Progenitor cell of endocrine pancreas (in vitro differentiated cells): ENCODE measurements at places on chromosomes 6 and 20.

GRCh38 chr20:10675450-10675848 is 1.6 kb upstream of the JAG1 start:
- DNase-seq: no peak

GRCh38 chr6:168247443-168248147 is 72.0 kb downstream of the DACT2 start:
- DNase-seq: no peak

- no peak for DNase-seq
These were observed 101.4 kb downstream of the SLX4IP start for GRCh38 chr20:10536531-10536930.

- no peak for DNase-seq
These were observed 56.2 kb upstream of the KLHL31 start for GRCh38 chr6:53721766-53722165.

DNA sequence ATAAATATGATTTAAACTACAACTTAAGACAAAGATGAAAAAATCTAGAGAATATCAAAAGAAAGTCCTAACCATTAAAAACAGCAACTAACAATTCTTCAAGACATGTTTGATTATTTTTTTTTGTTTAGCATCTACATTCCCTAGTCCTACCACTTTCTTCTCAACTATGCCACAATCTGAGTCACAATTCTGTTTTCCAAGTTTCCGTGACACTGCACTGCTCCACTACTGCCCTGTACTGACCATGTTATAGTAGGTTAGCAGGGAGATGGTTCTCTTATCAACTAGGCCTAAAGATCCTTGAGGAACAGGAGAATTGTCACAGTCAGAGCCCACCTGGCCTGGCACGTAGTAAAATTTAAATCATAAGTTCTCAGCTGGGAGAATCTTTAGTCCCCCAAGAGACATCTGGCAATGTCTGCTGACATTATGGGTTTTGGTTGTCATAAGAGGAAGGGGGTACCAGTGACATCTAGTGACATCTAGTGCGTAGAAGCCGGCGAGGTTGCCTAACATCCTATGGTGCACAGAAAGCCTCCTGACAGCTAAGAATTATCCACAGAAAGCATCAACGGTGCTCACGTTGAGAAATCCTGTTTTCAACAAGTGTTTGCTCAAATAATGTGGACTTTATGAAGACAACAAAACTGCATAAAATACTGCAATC is 100.5 kb downstream of the PDE10A start:
- DNase-seq: no peak

- no peak for DNase-seq
These were observed 142.1 kb downstream of the TAF4 start for GRCh38 chr20:61923371-61924166.

DNA sequence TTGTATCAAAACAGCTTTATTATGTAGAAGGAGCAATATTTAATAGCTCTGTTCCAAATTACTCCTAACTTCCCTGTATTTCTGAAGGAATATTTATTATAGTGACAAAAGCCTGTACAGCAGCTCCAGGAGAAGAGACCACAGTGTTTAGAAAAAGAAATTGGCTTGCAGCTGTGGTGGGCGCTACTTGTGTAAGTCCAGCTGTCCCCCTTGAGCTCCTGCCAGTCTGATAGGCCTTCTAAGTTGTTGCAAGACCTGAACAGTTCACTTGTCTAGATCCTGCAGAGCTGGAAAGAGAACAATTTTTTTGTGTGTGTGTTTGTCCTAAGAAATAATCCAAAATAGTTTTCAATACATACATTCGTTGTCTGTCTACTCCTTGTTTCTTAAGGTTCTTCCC is 86.6 kb downstream of the JARID2 start:
- DNase-seq: no peak

DNA sequence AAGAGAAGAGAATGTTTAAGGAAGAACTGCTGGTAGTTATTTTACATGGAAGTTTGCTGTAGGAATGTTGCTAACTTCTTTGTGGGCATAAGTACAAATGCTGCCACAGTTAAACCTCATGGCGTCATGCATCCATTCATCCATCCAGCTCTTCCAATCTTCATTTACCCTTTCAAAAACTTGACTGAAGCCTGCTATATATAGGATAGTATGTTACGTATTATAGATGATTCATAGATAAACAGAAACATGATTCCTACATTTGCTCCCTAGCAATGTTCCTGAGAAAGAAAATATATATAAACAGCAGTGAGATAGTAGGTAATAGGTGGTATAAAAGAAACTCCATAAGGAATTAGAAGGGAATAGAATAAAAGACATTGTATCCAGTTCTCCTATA is 93.7 kb downstream of the NDUFAF5 start:
- DNase-seq: no peak

GRCh38 chr6:155452576-155452975 is 3.1 kb downstream of the NOX3 start:
- DNase-seq: no peak

- no peak for DNase-seq
These were observed 538.4 kb upstream of the NOX3 start for GRCh38 chr6:155994086-155994485.

DNA sequence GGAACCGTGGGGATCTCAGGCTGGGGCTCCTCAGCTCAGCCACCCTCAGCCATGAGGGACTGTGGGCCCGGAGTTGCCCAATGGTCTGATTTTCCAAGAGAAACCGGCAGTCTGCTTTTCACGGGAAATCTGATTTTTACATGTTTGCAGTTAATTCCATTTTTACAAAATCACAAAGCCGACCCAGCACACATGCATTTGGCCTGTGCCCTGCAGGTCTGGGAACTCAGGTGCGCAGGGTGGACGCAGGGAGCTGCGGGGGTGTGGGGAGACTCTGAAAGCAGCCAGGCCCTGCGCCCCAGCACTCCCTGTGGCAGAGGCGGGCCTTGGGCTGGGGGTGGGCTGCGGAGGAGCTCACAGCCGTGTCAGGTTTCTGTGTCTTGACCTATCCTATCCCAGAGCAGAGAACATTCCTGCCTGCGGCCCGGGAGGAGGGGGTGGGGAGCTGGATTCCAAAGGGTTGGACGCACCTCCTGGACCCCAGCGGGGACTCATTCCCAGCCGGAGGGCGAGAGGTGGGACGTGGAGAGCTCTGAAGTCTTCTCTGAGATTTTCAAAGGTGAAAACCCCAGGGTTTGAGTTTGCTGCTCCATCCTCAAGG is 60.6 kb downstream of the ADNP start:
- peak; percentile 62 for DNase-seq

GRCh38 chr6:157358287-157358686 is 22.7 kb upstream of the ZDHHC14 start:
- no peak for DNase-seq

- DNase-seq: no peak
These were observed 5.3 kb upstream of the CGA start for GRCh38 chr6:87100216-87100615.

DNA sequence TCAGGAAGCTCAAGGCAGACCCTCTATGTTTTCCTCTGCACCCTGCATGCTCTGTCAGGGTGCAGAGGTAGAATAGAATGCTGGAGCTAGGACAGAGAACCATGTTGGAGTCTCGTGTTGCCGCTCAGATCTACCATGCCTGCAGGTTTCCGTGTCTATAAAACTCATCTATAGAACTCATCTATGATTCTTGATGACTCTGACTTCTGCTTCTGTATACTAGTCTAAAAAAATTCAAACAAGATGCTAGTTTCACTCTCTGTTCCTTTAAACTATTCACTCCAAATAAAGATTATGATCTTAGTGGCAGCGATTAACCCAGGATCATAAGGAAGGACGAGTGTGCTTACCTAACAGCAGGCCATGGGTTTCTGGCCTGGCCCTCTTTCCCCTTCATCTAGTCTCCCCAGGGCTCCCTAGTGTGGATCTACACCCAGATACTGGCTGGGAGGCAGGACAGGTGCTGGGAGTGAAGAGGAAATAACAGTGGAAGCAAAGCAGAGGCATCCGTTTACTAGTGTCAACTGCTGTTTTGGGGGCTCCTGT is 162.7 kb upstream of the SUPT3H start:
- no peak for DNase-seq

DNA sequence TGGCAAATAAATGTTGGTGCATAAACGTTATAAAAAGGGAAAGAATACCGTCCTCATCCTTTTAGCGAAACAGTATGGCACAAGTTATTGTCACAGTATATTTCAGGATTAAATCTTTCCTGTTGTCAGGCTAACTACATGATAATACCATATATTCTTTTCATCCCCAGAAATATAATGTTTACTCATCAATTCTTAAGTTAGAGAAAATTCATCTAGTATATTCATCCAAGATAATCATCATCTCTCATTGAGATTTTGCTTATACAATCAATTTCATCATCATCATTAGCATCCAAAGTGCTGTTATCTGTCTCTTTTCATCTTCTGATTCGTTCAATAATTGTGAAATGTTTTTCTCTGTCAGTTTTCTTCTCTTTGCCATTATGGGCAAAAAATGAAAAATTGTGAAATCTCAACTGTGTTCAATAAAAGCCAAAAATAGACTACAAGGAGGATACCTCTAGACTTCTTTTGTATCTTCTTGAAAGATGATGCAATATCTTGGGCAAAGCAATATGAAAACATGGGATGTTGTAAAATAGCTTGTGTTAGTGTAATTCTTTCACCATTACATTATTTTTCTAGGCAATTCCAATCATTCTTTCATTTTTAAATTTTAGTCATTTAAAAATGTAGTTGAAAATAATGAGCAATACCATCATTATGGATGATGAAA is 2.6 kb downstream of the SPACA1 start:
- no peak for DNase-seq

GRCh38 chr20:64068386-64069208 is 5.6 kb downstream of the TCEA2 start:
- DNase-seq: no peak

GRCh38 chr6:111609028-111609820 is 3.5 kb upstream of the TRAF3IP2 start:
- no peak for DNase-seq

GRCh38 chr6:158762787-158763433 is 56.3 kb downstream of the EZR start:
- no peak for DNase-seq

GRCh38 chr6:44223319-44224028 is at the start of gene SLC29A1:
SLC29A1 (plus strand) TSS chr6:44223595; CDS start chr6:44227314, 3,719 bp downstream.
- DNase-seq: peak; percentile 80

GRCh38 chr20:45860560-45861220 is 3.3 kb downstream of the ZSWIM3 start:
- no peak for DNase-seq

DNA sequence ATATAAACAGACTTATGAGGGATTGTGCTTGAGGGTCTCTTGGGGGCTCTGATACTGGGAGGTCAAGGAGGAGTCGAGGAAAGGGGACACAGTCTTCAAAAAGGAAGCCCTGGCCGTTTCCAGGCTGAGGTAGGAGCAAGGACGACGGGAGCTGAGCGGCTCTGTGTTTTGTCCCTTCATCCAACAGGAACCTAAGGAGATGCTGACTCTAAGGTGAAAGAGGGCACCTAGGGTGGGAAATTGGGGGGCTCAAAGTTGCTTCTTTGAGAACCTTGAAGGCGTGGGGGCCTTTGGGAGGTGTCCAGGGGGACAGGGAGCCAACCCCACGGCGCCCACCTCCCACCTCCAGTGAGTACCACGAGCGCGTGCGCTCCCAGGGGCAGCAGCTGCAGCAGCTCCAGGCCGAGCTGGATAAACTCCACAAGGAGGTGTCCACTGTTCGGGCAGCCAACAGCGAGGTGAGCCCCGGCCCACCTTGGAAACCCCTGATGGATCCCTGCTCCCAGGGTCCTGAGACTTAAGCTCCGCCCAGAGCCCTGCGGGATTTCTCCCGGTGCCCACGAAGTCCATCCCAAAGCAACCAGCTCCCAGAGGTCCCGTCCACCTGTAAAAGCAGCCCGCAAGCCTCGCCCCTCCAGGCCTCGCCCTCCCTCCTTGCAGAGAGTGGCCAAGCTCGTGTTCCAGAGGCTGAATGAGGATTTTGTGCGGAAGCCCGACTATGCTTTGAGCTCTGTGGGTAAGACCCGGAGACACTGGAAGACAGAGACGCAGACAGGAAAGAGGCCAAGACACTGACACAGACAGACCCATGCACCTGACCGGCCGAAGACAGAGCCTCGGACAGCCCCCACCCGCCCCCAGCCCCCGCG is 2.9 kb downstream of the SPAG4 start:
- DNase-seq: no peak

GRCh38 chr20:45523821-45524220 is 8.4 kb upstream of the SPINT3 start:
- DNase-seq: no peak

DNA sequence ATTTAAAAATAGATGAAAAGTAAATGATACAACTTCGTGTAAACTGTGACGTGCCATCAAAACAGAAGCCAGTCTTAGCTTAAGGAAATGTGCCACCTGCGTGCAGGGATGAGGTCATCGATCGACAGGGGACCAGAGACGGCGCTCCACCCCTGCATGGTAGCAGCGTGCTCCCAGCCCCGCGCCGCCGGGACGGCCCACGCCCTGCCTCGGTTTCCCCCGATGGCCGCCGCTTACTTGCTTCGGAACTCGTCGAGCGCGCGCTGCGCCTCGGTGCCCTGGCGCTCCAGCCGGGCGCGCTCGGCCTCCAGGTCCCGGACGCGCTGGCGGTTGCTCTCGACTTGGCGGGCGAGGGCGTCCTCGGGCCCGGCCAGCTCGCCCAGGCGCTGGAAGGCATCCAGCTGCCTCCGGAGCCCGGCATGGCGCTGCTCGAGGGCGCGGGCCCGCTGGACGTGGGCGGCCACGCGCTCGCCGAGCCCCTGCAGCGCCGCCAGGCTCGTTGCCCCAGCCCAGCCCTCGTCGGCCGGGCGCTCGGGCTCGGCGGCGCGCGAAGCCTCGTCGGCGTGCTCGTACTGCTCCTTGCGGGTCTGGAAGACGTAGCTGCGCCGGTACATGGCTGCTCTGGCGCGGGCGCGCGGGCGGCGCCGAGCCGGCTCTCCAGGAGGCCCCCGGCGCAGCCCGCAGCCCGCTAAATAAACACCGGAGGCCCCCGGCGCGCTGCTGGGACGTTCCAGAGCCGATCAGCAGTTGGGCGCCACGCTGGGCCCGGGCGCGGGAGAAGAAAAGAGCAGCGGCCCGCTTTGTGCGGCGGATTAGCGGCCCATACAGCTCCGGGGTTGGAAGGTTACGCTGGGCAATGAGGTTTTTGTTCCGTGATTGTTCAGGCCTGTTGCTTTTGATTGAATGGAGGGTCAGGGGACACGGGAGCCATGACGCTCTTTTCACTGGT is at the start of gene BFSP1:
Gene BFSP1 (minus strand): TSS at position 664 of the 949 bp plus-strand sequence. CDS start 50 bp downstream, at position 614.
- DNase-seq: peak; percentile 45

GRCh38 chr20:516799-517198 is 26.8 kb downstream of the CSNK2A1 start:
- no peak for DNase-seq

- no peak for DNase-seq
These were observed 238.2 kb downstream of the SYNE1 start for GRCh38 chr6:152398993-152399392.

- no peak for DNase-seq
These were observed 71.5 kb downstream of the PKHD1 start for GRCh38 chr6:52015953-52016352.
